ENCODE measurements at places on chromosomes 5 and 9.
A peak's percentile ranks its signal among the peaks of the same experiment; 100 is the strongest.

DNA sequence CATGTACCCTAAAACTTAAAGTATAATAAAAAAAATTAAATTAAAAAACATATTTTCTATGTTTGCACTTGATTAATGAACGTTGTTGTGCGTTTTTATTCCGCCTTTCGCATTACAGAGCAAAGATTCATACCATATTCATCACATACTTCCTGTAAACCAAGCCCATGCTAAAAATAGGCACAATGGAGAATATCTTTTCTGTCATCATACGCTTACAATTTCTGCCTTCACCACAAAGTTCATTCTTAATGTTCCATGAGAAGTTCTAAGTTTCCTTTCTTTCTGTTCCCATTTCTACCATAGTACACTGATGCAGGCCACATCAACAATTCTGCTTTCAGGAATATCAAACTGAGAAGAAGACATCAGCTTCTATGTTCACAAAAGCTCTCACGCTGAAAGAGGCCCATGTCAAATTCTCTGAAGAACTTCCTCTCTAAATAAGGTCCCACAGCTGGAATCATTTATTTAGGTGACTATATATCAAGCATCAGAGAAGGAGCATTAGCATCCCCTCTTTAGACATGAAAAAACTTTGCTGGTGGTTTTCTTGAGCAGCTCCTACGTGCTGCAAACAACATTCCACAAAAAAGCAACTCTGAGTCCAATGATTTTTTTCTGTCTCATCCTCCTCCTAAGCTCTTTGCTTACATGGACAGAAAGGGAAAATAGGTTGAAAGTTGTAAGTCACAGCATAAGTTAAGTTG lies 456.4 kb downstream of the CDH10 start:
- no peak for DNase-seq

DNA sequence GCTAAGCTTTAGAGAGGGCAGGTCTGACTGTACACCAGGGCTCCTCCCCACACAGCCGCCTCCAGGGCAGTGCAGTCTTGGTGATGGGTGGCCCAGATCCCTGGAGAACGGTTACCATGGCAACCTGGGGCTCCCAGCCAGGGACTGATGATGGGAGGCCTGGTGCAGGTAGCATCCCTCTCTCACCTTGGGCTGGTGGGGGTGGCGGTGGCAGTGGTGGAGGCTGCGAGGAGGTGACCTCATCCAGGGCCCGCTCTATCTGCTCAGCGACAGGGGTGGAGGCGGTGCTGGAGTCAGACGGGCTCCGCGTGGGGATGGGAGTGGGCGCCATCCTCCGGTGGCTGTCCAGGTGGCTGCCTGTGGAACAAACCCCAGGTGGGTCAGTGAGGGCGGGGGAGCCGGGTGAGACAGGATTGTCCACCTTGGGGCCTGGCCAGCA lies 12.3 kb downstream of the PRR7 start:
- DNase-seq = no peak

DNA sequence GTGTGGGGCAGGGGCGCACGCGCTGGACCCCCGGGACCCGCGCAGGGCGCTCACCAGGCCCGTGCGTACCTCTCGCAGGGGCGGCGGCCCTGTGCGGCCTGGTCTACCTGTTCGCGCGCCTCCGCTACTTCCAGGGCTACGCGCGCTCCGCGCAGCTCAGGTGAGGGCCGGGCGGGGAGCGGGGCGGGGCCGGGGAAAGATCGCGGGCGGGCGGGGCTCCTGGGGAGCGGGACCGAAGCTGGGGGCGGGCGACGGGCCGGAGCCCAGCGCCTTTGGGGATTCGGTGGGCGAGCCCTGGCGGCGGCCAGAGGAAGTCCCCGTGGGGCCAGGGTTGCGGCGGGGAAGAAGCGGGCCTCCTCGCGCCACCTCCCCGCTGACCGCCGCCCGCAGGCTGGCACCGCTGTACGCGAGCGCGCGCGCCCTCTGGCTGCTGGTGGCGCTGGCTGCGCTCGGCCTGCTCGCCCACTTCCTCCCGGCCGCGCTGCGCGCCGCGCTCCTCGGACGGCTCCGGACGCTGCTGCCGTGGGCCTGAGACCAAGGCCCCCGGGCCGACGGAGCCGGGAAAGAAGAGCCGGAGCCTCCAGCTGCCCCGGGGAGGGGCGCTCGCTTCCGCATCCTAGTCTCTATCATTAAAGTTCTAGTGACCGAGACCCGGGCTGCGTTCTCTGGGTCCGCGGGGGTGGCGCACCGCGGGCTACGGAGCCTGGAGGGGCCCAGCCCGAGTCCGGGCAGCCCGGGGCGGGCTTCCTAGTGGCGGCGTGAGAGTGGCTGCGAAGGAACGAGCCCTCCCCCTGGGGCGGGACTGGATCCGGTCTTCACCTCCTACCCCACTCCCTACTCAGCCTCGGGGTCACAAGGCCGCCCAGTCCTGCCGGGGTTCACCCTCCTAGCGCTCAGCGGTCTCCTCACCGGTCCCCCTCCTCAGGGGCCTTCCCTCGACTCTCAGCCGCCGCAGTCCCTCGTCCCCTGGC lies 2.4 kb downstream of the LTC4S start:
- peak; percentile 75 for DNase-seq

DNA sequence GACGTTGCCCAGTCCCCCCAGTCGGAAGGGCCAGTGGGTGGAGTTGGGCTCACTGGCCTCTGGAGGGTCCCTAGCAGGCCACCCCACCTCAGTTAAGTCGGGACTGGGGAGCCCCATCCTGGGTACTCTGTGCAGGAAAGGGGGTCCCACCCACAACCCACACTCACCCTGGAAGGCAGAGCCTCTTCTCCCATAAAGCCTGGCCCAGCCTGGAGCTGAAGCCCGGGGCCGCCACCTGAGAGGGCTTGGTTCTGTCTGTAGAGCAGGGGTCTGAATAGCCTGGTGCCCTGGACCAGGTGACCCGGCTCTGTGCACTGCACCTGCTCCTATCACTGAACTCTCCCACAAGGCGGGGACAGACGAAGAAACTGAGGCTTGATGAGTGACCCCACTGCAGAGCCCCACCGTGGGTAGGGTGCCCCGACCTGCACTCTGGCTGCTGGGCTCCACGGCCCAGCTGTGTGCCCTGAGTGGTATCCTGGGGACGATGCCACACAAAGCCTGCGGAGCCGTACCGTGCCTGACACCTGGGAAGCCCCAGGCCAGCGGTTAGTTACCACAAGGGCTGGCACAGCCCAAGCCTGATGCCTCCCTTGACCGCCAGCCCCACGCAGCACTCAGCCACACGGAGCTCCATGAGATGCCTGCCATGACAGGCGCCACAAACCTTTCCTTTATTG lies 7.3 kb downstream of the PTGES2 start:
- DNase-seq = no peak

GRCh38 chr5:151164687-151165392 lies 7.3 kb upstream of the ANXA6 start:
- DNase-seq = peak; percentile 87

GRCh38 chr9:34654323-34655051 lies 2.5 kb downstream of the IL11RA start:
- no peak for DNase-seq

- DNase-seq = no peak
Measured at GRCh38 chr5:131786900-131787692, 9.7 kb downstream of the FNIP1 start.

DNA sequence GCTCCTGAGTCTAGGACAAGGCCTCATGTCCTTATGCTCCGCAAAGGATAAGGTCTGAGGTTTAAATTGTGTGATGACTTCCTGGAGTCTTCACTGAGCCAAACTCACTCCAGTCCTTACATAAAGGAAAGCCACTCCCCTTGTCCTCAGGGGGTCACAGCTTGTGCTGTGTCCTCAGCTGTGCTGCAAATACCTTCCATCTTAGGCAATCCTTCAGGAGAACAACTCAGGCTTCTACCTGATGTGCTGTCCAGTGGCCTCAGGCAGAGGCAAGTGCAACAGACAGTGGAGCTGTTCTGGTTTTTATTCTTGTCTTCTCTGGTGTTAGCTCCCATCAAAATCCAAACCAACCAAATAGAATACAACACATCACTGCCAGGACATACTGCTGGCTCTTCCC lies 151.5 kb downstream of the TAF11L14 start:
- DNase-seq = no peak

DNA sequence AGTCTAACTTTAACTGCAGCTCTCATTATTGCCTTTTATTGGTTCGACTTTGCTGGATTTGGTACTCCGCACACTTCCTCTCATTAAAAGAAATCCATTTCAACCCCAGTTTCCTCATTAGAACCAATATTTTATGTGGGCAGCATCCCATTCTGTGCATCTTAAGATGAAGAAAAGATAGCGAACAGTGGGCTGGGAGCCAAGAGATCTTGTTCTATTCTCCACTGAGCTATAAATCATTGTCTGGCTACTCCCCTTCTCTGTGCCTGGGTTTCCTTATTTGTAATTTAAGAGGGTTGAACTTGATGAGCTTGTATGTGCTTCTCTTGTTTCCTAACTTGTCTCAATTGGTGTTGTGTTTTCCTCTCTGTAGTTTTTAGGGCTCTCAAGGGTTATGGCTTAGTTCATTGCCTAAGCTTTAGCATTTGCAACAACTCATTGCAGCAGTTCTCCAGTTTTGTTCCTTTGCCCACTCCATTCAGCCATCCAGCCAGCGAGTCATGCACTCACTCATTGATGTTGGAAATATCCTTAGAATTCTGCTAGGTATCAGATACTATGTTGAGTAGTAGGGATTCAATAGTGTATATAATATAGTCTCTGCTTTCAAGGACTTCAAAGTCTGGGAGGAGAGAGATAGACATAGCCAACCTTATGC lies 273.3 kb upstream of the TNC start:
- DNase-seq = no peak

DNA sequence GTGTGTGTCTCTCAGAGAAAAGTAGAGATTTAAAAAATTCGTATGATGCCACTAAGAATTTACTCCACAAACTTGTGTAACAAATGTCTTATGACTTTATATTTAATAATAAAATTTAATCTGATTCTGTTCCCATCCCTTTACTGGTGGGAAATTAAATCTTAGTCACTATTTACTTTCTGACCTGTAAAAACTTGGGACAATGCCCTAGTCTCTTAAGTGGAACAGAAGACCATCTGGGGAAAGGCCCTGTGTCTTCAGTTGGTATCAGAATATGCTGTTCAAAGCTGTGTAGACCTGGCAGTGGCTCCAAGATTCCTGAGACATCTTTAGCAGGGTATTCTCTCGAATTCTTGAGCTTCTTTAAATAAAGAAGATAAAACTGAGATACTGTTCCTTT lies 2.6 kb upstream of the BDP1 start:
- DNase-seq = no peak

GRCh38 chr9:86983249-86983619 lies 35.9 kb upstream of the GAS1 start:
- no peak for DNase-seq

GRCh38 chr9:5587024-5587423 lies 41.9 kb upstream of the RIC1 start:
- DNase-seq = peak; percentile 70

- no peak for DNase-seq
Measured at GRCh38 chr9:107312376-107313050, 29.4 kb downstream of the RAD23B start.

DNA sequence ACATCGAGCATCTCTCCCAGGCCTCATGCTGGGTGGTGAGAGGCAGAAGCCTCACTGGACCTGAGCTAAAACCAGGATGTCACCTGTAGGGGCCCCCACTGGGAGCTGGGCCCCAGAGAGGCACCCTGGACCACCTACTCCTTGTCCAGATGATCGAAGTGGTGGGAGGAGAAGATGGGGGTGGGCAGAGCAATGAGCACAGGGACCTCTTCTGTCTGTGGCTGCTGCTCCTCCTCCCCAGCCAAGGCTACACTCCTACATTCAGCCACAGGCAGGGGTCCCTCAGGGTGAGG lies 227.5 kb downstream of the CACNA1B start:
- DNase-seq = no peak

GRCh38 chr9:9615086-9615485 lies 997.7 kb downstream of the PTPRD start:
- no peak for DNase-seq

GRCh38 chr9:27029186-27029585 lies 23.7 kb upstream of the LRRC19 start:
- no peak for DNase-seq

- no peak for DNase-seq
Measured at GRCh38 chr5:65127161-65127901, 354.4 kb downstream of the ADAMTS6 start.

GRCh38 chr5:154756868-154757813 lies 2.0 kb downstream of the LARP1 start:
- peak; percentile 58 for DNase-seq

DNA sequence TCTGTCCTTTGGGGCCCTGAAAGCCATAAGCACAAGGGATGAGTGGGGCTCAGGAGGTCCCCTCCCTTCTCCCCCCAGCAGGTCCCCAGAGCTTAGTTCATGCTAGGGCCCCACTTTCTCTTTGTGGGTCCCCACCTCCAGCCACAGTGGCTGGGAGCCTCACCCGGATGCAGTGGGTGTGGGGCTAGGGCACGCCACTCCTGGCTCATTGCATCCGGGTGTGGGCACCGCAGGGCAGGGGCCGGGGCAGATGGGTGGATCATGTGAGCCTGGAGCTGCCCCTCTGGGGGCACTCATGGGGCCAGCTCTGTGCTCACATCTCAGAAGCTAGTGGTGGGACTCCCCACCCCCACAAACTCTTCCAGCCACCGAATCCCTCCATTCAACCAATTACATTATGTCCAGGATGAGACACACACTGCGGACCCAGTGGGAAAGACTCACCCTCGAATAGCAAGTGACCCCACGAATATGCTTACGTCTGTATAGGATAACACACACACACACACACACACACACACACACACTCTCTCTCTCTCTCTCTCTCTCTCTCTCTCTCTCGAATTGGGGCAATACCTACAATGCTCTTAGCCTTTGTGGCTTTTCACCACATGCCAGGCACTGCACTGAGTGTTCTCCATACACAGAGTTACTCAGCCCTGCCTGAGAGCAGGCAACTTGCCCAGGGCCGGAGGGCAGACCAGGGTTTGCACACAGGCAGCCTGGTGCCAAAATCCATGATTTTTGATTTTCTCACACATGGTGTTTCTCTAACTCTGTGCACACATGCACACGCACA lies 16.8 kb upstream of the PHYKPL start:
- no peak for DNase-seq

- no peak for DNase-seq
Measured at GRCh38 chr9:20908461-20908860, 123.0 kb downstream of the HACD4 start.

GRCh38 chr9:108196332-108197007 lies 659.3 kb downstream of the ACTL7B start:
- DNase-seq = no peak

- DNase-seq = no peak
Measured at GRCh38 chr5:153153086-153153485, 337.4 kb upstream of the GRIA1 start.

DNA sequence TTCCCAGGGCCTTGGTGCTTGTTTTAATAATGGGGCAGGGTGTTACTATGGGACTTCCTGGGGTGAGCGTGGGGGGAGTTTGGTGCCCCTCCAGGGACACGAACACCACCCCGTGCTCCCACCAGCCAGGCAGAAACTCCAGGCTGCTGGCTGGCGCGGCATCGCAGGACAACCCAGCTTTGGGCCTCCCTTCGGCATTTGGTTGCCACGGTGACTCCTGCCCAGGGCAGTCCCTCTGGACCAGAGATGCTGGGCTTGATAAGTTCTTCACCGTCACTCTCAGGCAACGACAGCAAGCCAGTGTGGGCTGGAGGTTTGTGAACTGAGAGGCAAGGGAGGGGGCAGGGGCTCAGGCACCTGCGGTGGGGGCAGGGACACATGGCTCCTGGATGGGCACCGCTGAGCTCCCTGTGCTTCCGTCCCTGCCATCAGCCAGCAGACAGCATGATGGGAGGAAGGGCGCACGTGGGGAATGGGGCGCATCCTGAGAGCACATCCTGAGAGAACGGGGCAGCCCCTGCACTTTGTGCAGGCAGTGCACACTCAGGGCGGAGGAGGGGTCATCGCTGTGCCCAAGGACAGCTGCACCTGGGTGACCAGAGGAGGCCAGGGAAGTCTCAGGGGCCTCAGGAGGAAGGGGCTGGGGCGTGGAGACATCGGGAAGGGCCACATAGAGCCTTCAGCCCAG lies 116.4 kb downstream of the RXRA start:
- DNase-seq = no peak

Measured in activated CD4-positive, alpha-beta T cell treated with anti-CD3 and anti-CD28 coated beads, Interleukin-10, Interleukin-2, amounts not matched to agents 100 ng/mL and 50 ng/mL, durations not matched to agents 16 hours and 8 hours (primary cell).